Uterus (tissue), 4 donors: ENCODE measurements at places on chromosomes 2 and 18. TPM values are rescaled to one million over a fixed set of nuclear protein-coding genes. Genes with fewer than 3 reads are reported as not detected.

SLC23A3 gene
- total RNA-seq = 1.8 TPM

VSNL1 gene
- not detected for total RNA-seq

GPR35 gene
- not detected for total RNA-seq

CD8B gene
- not detected for total RNA-seq

RGPD3 gene
- 1.5 TPM for total RNA-seq

CD207 gene
- total RNA-seq = not detected

ADD2 gene
- total RNA-seq = 0.51 TPM

WDR7 gene
- total RNA-seq = 19.2 TPM

MGAT4A gene
- 25.9 TPM for total RNA-seq

DNA sequence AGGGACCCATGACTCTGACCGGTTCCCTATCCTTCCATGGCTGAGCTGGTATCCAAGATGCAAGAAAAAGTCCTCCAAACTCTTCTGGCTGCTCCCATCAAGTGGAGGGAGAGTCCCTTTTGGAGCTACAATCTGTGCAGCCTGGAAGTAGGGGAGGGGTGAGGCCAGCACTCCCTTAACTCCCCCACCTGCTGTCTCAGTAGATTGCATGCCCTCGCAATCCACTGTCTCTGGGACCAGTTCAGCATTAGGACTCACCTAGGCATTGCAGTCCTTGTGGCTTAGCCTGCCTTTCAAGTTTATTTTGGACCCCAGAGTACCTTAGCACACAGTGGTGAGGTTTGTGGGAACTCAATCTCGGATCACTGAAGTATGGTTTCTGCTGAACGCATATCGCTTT lies 14.2 kb upstream of the FMNL2 start:
- no peak for DNase-seq

- no peak for DNase-seq
These were observed 5.1 kb downstream of the CXCR1 start for GRCh38 chr2:218161644-218162043.

DNA sequence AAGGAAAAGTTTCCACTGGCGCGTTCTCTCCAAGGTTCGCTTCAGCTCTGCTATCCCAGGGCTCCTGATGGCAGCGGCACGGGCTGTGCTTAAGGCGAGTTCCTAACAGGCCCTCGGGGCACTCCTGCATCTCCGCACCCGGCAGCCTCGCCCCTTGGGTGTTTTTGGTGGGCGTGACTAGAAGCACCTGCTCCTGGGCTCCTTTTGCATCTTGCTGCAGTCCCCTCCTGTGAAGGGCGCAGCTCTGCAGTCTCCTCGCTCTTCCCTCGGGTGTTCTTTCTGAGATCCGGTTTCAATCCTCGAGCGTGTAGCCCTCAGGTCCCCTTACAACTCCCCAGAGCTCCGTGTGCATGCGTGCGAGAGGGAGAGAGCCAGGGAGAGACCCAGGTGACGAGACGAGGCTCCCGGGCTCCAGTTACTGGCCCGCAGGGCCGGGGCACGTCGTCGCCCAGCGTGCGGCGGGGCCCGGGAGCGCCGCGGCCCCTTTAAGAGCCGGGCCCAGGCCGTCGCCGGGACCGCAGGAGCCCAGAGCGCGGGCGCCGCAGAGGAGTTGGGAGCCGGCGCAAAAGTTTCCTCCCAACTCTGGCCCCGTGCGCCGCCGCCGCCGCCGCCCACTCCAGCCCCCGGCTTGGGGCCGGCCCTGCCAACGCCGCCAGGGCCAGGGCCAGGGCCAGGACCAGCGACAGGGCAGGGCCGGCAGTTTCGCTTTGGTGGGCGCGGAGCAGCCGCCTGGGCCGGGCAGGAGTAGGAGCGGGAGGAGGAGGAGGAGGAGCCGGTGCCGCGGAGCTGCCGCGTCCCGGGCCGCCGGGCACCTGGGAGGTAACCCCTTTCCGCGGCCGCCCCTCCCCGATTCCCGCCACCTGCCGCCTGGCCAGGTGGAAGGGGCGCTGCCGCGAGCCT lies at the start of gene PARD3B:
TSS of gene PARD3B (plus strand) at position 515 of the 900 bp plus-strand sequence. CDS start 525 bp downstream, outside the sequence.
- DNase-seq = peak; percentile 53

GRCh38 chr18:54090856-54091255 lies 133.6 kb downstream of the MBD2 start:
- DNase-seq = no peak

GRCh38 chr2:232532419-232532818 lies 6.5 kb downstream of the CHRND start:
- no peak for DNase-seq

- DNase-seq = no peak
These were observed 99.7 kb upstream of the CRIM1 start for GRCh38 chr2:36255863-36256262.

GRCh38 chr2:158539176-158540005 lies 82.6 kb downstream of the PKP4 start:
- no peak for DNase-seq

GRCh38 chr2:42142547-42143184 lies 26.5 kb upstream of the EML4 start:
- no peak for DNase-seq

- DNase-seq = no peak
These were observed 63.0 kb upstream of the COX7A2L start for GRCh38 chr2:42424033-42424432.

DNA sequence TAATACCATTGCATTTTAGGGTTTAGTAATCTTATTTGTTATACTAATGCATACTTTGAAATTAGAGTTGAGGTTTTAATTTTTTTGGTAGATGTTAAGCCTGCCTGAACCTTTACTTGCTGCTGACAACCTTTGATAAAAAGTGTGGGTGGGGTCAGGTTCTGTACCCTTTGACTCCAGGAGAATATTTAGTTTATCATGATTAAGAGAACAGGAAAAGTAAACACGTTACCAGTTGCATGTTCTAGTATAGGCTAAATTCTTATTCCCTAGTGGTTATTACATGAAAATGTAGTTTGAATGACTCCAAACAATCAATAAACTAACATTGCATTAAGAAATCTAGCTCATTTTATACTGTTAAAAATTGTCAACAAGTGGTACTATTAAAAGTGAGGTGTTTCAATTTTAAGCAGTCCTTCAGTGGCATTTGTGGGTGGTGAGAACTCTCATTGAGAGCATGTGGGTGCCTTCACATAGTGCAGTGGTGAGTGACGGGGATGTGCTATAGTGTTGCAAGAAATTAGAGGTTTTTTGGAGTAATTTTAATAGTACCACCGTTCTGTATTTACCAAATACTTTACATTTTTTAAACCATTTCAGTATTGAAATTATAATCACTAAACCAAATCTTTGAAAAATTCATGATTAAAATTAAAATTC lies 29.9 kb downstream of the PHLPP1 start:
- DNase-seq = no peak

GRCh38 chr2:215862351-215862771 lies 151.0 kb downstream of the MREG start:
- DNase-seq = no peak

- DNase-seq = no peak
These were observed 1111.6 kb upstream of the ZEB2 start for GRCh38 chr2:145631561-145631960.

- DNase-seq = no peak
These were observed 32.7 kb downstream of the INHBB start for GRCh38 chr2:120378605-120379004.

- no peak for DNase-seq
These were observed 67.9 kb upstream of the RAPGEF4 start for GRCh38 chr2:172667581-172668325.

DNA sequence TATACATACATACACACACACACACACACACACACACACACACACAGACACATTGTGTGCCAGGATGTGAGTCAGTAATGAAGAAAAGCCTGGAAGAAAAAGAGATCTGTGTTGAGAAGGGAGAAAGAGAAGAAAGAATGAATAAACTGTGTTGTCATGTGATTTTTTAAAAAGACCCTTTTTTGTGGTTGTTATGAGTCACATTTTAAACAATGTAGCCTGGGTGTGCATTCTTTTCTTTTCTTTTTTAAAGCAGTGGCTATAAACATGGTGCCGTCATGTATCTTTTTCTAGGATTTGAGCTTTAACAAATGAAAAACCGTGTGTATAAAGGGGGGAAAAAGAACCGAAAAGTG lies 87.2 kb downstream of the NRP2 start:
- DNase-seq = no peak

DNA sequence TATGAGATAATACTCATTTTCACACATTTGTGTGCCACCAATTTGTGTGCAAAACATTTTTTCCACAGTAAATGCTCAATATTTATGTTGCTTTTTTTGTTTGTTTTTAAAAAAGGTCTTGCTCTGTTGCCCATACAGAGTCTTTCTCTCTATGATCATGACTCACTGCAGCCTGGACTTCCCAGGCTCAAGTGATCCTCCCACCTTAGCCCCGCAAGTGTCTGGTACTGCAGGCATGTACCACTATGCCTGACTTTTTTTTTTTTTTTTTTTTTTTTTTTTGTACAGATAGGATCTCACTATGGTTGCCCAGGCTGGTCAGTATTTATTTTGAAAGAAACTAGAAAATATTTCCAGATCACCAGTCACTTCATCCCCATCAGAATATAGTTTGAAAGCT lies 297.8 kb upstream of the GYPC start:
- no peak for DNase-seq

DNA sequence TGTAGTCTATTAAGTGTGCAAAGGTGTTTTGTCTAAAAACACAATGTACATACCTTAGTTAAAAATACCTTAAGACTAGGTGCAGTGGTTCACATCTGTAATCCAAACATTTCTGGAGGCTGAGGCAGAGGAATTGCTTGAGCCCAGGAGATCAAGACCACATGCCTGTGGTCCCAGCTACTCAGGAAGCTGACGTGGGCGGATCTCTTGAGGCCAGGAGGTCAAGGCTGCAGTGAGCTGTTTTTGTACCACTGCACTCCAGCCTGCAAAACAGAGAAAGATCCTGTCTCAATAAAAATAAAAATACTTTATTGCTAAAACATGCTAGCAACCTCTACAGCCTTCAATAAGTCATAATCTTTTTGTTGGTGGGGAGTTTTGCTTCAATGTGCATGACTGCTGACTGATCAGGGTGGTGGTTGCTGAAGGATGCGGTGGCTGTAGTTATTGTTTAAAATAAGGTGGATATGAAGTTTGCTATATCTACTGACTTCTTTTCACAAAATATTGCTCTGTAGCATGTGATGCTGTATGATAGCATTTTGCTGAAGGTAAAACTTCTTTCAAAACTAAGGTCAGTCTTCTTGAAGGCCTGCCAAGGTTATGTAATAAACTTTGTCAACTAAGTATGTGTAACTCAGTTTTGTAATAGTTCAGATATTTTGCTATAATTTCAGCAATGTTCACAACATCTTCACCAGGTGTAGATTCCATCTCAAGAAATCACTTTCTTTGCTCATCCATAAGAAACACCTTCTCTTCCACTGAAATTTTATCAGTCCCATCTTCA lies 1238.0 kb upstream of the NRXN1 start:
- DNase-seq = no peak

DNA sequence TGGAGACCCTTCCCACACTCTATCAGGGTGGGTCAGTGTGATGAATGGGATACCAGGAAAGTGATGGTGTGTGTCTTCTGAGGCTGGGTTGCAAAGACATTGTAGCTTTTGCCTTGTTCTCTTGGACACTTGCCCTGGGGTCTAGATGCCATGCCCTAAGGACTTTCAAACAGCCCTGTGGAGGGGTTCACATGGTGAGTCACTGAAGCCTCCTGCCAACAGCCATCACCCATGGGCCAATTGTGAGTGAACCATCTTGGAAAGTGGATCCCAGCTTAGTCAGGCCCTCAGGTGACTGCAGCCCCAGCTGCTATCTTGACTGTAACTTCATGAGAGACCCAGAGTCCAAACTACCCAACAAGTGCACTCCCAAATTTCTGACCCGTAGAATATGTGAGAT lies 25.8 kb upstream of the IGFBP5 start:
- no peak for DNase-seq

GRCh38 chr2:67015681-67016080 lies 381.5 kb upstream of the ETAA1 start:
- no peak for DNase-seq

GRCh38 chr2:40197121-40197520 lies 254.8 kb downstream of the SLC8A1 start:
- DNase-seq = no peak

GRCh38 chr2:85988914-85989270 lies 100.1 kb upstream of the ST3GAL5 start:
- no peak for DNase-seq

DNA sequence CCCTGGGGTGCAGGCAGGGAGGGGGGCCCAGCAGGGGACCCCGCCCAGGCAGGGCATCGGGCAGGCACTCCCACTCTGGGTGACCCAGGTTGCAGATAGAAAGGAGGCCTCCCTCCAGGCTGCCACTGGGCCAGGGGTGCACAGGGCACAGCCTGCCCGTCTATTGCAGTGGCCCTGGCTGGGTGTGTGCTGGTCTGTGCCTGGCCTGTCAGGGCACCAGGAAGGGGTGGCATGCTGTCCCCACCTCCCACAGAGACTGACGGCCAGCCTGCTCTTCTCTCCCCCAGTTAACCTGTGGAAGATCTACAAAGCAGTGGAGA lies 12.9 kb downstream of the ARID5A start:
- DNase-seq = no peak

DNA sequence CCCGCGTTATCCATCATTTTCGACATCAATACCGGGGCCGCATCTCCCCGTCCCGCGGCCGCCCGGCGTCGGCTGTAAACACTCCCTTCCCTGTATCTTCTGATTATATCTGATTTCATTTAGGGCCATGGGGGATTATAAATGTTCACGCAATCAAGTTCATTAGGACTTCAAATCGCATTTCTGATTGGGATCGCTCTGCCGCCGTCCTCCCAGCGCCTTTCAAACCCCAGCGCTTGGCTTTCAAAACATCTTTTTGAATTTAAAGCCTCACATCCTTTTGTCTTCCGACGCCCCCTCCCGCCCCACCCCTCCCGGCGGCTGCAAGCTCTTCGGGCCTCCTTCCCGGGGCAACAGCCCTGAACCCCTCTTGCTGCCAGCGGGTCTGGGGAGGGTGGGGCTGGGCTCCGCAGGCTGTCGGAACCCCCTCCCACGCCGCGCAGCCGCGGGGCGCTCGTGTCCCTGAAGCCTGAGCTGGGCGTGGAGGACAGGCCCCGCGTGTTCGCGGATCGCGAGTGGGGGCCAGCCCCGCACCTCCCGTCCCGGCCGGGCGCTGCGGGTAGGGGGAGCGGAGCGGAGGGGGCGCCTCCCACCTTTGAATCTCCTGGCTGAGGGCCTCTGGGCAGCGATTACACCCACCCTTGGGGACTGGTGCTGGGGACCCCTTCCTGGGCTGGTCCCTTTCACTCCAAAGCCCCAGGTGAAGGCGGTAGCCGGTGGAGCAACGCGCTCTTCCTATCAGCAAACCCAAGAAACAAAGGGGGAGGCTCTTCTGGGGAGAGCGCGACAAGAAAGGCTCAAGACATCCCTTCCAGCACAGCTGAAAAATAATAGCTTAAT lies 11.3 kb upstream of the GBX2 start:
- no peak for DNase-seq

GRCh38 chr18:3177902-3178687 lies 41.7 kb downstream of the MYOM1 start:
- peak; percentile 33 for DNase-seq
